ENCODE measurements at places on chromosomes 11 and 22.

- DNase-seq, result no peak
These were observed 11.8 kb upstream of the SSTR3 start for GRCh38 chr22:37223965-37224551.

- no peak for DNase-seq
These were observed 28.4 kb upstream of the PRDM10 start for GRCh38 chr11:130031056-130031455.

- DNase-seq, result no peak
These were observed 6.5 kb upstream of the KCNQ1OT1 start for GRCh38 chr11:2706321-2706720.

- no peak for DNase-seq
These were observed 6.7 kb upstream of the OR5I1 start for GRCh38 chr11:55942785-55943392.

DNA sequence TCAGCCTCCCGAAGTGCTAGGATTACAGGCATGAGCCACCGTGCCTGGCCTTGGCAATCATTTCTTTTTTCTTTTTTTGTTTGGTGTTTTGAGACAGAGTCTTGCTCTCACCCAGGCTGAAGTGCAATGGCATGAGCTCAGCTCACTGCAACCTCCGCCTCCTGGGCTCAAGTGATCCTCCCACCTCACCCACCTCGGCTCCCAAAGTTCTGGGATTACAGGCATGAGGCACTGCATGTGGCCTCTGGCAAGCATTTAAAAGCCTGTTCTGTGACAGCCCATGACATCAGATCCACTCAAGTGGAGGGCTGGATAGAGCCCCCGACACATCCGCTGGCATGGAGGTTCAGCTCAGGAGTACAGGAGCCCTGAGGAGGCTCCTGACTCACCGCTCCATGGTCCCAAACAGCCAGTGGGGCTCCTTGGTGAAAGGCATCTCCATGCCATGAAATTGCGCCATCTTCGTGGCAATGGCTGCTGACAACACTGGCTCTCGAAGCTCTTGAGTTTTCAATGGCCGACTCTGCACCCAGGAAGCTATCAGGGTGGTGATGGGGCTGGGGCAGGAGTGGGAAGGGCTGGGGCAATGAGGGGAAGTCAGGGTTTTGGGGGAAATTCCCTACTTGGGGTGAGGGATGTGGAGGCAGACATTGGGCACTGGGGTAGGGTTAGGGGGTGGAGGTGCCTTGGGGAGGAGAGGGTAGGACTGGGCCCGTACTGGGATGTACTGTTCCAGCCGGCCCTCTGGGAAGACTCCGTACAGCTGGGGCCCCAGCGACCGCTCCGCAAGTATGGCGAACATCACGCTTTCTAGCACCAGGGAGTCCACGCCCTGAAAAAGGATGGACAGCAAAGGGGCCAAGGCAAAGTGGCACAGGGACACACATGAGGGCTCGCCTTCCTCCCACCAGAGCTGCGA is 1.4 kb downstream of the CHKB start:
- DNase-seq, result no peak

Data from stimulated activated CD4-positive, alpha-beta T cell treated with anti-CD3 and anti-CD28 coated beads, Interleukin-2, amount 100 ng/mL, for 48 hours (primary cell).